ENCODE measurements at places on chromosomes 13 and 19.

GRCh38 chr13:30329009-30329585, 21.7 kb upstream of the KATNAL1 start:
- H3K27ac ChIP-seq = no peak overlapping the region
- H3K4me3 ChIP-seq = no peak overlapping the region
- DNase-seq = no peak

DNA sequence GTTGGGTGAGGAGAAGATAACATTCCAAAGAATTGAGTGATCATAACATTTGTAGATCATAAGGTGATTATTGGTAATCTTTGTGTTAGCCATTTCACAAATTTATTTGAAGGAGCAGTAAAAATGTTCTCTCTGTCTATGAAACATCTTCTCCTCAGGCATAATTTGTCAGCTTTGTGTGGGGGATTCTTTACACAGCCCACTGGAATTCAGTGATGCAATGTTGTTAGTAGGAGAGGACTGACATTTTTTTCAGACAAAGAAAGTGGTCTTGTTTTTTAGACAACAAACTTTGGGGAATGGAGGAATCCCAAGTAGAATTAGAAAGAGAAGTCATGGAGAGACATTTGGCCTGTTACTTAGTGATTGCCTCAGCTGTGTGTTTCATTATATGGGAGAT, 100.3 kb downstream of the ITGBL1 start:
- no peak overlapping the region for H3K27ac ChIP-seq
- H3K36me3 ChIP-seq = no peaks in the 10 kb centered on the region
- H3K4me1 ChIP-seq = no peaks in the 10 kb centered on the region
- no peaks in the 10 kb centered on the region for H3K27me3 ChIP-seq

DNA sequence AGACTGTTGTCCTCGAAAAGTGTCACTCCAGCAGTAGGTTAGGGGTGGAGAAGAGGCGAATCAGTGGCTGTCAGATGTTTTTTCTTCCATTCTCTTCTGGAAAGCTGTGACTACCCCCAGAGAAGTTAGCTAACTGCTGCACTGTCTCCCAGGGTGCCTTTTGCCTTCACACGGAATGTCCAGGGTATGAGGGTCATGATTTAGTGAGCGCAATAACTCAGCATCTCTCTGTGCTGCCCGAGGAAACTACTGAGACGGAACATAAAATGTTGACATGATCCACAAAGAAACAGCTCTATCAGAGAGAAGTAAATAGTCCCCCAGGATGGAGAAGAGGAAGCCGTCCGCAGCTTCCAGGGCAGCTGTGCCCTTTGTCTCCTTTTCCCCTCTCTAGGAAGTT, 254.0 kb upstream of the ARGLU1 start:
- DNase-seq = no peak
- H3K27ac ChIP-seq = no peak overlapping the region
- H3K36me3 ChIP-seq = no peaks in the 10 kb centered on the region
- no peak overlapping the region for H3K4me3 ChIP-seq

DNA sequence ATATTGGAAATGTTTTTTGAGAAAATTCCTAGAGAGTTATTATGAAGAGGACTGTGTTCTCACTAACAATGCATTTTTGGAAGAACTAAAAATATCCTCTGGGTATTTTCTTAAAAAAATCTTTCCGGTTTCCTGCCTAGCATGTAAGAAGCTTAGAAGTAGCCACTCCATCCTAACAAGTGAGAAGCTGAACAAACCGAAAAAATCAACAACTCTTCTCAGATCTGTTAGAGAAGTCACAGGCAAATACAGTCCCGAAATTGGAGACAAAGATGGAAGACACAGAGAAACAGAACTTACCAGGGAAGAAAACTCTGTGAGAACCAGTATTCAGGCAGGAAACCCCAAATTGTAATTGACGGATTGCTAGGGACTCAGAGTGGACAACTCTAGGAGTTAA, 173.0 kb downstream of the KLF12 start:
- no peaks in the 10 kb centered on the region for H3K36me3 ChIP-seq
- H3K4me1 ChIP-seq = no peaks in the 10 kb centered on the region
- no peak overlapping the region for H3K4me3 ChIP-seq
- no peaks in the 10 kb centered on the region for H3K27me3 ChIP-seq
- no peak overlapping the region for H3K27ac ChIP-seq

DNA sequence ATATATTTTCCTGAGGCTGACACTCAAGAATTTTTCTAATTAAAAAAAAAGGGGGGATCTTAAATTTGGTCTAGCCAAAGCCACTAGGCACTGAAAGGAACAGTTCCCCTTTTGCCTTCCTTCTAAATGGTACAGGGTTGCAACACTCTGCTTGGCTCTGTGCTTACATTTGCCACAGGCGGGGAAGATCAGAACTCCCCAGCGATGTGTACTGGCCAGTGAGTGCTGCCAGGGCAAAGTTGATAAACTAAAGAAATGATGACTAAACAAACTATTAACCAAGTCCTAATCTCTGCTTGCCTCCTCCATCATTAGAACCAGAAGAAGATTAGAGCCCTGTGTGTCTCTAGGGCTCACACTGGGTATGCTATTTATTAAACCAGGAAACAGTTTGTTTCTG, 75.3 kb upstream of the SCEL start:
- no peak for DNase-seq
- H3K27ac ChIP-seq = no peak overlapping the region
- no peaks in the 10 kb centered on the region for H3K27me3 ChIP-seq
- no peaks in the 10 kb centered on the region for H3K4me1 ChIP-seq
- no peak overlapping the region for H3K4me3 ChIP-seq

- DNase-seq = no peak
- no peaks in the 10 kb centered on the region for H3K27me3 ChIP-seq
These were observed 14.6 kb downstream of the AP3D1 start for GRCh38 chr19:2136796-2137195.
